IMR-90 (cell line): ENCODE measurements at places on chromosomes 7 and 10. TPM values are rescaled to one million over a fixed set of nuclear protein-coding genes. Genes with fewer than 3 reads are reported as not detected.

- H3K4me1 ChIP-seq = peaks cover 7% of the 10 kb centered on the region
- no peaks in the 10 kb centered on the region for H3K27me3 ChIP-seq
- no peak for DNase-seq
- no peak overlapping the region for H3K4me3 ChIP-seq
- H3K27ac ChIP-seq = no peak overlapping the region
- peaks cover 18% of the 10 kb centered on the region for H3K36me3 ChIP-seq
Measured at GRCh38 chr10:327889-328852, 192.9 kb downstream of the ZMYND11 start.

DNA sequence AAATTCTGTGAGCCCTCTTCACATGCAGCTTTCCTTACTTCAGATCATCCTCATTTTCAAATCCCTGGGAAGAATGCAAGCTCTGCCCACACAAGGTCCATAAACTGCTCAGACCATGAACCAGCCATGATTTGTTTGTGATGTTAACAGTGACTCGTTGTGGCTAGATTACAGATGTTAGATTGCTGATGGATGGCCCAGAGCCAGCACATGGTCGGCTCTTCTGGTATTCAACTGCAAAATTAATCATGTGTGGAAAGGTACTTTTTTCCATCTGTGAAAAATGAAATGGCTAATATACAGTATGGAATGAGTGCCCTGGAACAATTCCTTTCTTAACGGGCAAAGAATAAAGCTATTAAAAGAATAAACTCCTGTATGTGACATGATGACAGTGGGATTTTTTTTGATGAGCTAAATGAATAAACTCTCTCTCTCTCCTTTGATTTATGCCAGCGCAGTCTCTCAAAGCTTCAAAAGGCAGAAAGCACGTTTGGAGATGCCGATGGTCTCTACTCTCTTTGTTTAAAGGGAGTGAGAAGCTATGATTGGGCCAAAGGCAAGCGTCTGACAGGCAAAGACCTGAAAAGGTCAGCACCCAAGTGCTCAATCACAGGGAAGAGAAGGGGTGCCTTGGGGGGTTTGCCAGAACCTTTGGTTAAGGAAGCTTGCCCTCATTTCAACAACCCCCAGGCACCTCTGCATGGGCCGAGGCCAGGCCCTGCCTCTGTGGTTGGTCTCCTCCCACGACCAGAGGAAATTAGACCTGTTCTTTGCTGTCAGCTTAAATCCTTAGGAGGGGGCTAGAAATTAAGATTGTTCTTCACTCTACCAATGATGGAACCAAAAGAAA is 444.0 kb upstream of the NFE2L3 start:
- H3K4me3 ChIP-seq = no peak overlapping the region
- DNase-seq = peak; percentile 1
- no peak overlapping the region for H3K27ac ChIP-seq
- H3K36me3 ChIP-seq = no peaks in the 10 kb centered on the region
- no peaks in the 10 kb centered on the region for H3K4me1 ChIP-seq

DNA sequence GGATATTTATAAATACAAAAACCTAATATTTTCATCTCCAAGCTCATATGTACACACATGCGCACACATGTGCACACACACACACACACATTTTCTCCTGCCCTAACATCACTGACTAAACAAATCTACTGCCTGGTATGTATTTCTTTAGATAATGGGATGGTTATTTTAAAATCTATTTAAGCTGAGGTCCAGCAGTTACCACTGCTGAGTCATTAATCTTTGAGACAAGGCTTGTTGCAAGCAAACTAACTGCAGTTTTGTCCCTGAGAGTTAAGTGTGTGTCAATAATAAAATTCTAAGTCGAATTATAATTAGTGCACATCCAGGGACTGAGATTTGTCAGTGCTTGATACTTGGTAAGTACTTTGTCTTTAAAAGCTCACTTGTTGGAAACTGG is 135.1 kb downstream of the VPS50 start:
- H3K27me3 ChIP-seq = no peaks in the 10 kb centered on the region
- DNase-seq = no peak
- no peak overlapping the region for H3K27ac ChIP-seq
- no peaks in the 10 kb centered on the region for H3K36me3 ChIP-seq

DNA sequence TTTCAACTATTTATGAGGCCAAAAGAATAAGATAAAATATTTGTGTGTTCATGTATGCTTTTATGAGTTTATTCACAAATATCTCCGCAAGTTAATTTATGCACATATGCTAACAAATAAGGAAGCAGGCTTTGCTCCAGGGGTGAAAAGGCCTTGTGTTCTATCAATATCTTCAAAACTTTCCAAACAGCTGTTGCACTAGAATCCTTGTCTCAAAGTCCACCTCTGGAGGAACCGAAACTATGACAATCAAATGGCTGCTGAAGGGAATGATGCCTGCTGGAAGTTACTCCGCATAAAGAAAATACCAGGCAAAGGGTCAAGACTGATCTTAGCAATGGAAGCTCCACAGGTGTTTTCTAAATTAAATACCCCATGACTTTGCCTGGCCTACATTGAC is 145.0 kb upstream of the GHITM start:
- no peaks in the 10 kb centered on the region for H3K36me3 ChIP-seq
- H3K4me3 ChIP-seq = no peak overlapping the region
- H3K4me1 ChIP-seq = no peaks in the 10 kb centered on the region
- no peak overlapping the region for H3K27ac ChIP-seq
- DNase-seq = no peak

DNA sequence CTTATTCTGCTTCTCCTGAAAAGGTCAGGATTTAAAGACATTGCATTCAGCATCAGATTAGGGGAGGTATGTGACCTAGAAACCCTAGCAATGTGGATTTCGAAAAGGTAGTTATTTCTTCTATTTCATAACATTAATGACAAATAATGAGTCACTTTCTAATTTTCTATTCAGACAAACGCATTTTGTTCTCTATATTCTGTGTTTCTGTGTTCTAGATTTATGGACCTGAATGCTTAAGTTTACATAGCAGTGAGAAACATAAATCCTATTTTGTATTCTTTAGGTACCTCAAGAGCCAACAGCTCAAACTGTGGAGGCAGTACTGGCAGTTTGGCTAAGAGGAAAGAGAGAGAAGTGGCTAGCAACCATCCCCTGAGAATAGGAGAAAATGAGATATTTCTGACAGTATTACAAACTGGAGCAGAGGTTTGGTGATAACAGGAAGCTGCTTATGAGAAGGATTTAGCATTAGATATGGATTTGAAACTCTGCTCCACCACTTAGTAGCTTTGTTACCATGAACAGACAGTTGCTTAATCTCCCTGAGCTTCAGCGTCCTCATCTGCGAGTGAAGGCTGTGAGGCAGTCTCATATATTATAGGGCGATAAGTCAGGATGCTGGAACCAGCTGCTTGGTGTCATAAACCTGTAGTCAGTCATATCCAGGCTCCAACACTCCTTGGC is 28.2 kb downstream of the CDK14 start:
- H3K4me3 ChIP-seq = no peak overlapping the region
- DNase-seq = peak; percentile 36
- no peaks in the 10 kb centered on the region for H3K27me3 ChIP-seq

DNA sequence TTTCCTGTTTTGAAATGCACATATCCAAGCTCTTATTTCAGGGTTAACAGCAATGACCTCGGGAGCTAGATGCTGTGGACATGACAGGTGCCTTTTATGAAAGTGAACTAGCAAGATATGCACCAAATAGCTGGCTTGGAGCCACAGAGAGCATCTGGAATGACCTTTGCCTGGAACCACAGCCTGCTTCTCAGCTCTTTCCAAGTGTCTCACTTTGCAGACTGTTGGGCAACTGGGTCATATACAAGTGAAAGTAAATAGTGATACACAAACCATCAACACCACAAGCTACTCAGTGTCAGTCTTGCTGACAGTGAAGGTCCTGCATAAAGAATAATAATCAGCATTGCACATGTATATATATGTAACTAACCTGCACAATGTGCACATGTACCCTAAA is 183.5 kb downstream of the RNF133 start:
- H3K27me3 ChIP-seq = no peaks in the 10 kb centered on the region
- H3K36me3 ChIP-seq = no peaks in the 10 kb centered on the region
- H3K4me3 ChIP-seq = no peak overlapping the region
- DNase-seq = no peak

DNA sequence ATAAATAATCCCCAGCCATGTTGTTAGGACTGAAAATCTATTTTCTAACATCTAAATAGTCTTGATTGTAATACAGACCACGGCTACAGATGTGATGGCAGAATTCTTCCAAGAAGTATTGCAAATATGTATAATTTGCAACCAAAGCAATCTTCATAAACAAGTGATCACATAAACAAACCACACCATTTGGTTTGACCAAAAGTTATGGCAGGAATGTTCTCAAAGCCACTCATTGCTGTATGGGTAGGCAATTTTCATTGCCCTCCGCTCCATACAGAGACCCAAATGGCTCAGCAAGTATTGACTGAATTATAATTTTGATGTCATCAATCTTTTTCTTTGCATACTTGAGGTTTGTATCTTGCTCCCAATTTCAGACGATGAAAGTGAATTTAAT is 19.0 kb upstream of the RHOBTB1 start:
- H3K27ac ChIP-seq = no peak overlapping the region
- H3K4me3 ChIP-seq = no peak overlapping the region
- peak; percentile 31 for DNase-seq
- no peaks in the 10 kb centered on the region for H3K36me3 ChIP-seq
- H3K27me3 ChIP-seq = no peaks in the 10 kb centered on the region

DNA sequence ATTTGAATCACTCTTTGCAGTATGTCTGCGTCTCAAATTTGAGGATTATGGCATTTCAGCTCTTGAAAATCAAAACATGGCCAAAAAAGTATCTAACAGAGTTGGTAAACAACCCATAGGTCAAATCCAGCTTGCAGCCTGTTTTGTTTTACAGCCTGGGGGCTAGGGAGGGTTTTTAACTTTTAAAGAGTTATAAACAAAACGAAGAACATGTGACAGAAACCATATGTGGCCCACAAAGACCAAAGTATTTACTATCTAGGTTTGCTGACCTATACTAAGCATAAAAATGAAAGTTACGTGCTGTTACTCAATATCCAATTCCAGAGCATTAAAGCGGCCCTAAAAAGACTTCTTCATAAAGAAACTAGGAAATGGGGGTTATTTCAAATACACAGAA is 55.5 kb upstream of the STARD3NL start:
- no peaks in the 10 kb centered on the region for H3K27me3 ChIP-seq
- no peaks in the 10 kb centered on the region for H3K36me3 ChIP-seq
- H3K27ac ChIP-seq = no peak overlapping the region
- no peak for DNase-seq
- no peaks in the 10 kb centered on the region for H3K4me1 ChIP-seq

DNA sequence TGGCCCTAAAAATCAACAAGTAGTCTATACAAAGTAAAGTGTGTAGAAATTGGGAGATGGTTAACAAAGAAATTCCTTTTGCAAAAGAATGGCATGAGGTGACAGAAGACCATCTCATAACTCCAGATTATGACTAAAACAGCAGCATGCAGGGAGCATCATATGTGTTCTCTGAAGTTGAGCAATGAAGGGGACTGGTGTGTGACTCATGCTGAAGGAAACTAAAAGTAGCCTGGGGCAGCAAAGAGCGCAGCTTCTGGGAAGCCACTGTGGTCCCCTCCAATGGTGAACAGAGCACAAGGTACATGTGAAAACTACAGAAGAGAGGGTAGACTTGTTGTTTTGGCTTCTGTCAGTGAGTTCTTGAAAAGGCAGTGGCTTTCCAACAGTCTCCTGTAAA is 133.4 kb downstream of the MACC1 start:
- H3K4me1 ChIP-seq = no peaks in the 10 kb centered on the region
- no peaks in the 10 kb centered on the region for H3K27me3 ChIP-seq
- H3K4me3 ChIP-seq = no peak overlapping the region
- no peak overlapping the region for H3K27ac ChIP-seq
- DNase-seq = peak; percentile 3

GRCh38 chr10:121598263-121599249 is at the start of gene FGFR2:
Gene FGFR2 (minus strand): TSS chr10:121598444. CDS start chr10:121593817, 4,627 bp downstream.
- no peaks in the 10 kb centered on the region for H3K4me1 ChIP-seq
- peaks cover 18% of the 10 kb centered on the region for H3K27me3 ChIP-seq
- H3K27ac ChIP-seq = no peak within 1 kb of the TSS
- no peak for DNase-seq

GRCh38 chr7:1575809-1576208 is 6.0 kb upstream of the PSMG3 start:
- no peaks in the 10 kb centered on the region for H3K36me3 ChIP-seq
- H3K4me3 ChIP-seq = no peak overlapping the region
- no peak for DNase-seq

GRCh38 chr10:53702489-53702888 is 929.9 kb upstream of the MBL2 start:
- no peak overlapping the region for H3K4me3 ChIP-seq
- no peaks in the 10 kb centered on the region for H3K36me3 ChIP-seq
- no peaks in the 10 kb centered on the region for H3K27me3 ChIP-seq
- no peaks in the 10 kb centered on the region for H3K4me1 ChIP-seq

GRCh38 chr7:78792006-78792405 is 661.5 kb downstream of the MAGI2 start:
- H3K27ac ChIP-seq = no peak overlapping the region
- H3K4me1 ChIP-seq = no peaks in the 10 kb centered on the region
- DNase-seq = peak; percentile 33
- H3K36me3 ChIP-seq = no peaks in the 10 kb centered on the region
- H3K27me3 ChIP-seq = no peaks in the 10 kb centered on the region

DNA sequence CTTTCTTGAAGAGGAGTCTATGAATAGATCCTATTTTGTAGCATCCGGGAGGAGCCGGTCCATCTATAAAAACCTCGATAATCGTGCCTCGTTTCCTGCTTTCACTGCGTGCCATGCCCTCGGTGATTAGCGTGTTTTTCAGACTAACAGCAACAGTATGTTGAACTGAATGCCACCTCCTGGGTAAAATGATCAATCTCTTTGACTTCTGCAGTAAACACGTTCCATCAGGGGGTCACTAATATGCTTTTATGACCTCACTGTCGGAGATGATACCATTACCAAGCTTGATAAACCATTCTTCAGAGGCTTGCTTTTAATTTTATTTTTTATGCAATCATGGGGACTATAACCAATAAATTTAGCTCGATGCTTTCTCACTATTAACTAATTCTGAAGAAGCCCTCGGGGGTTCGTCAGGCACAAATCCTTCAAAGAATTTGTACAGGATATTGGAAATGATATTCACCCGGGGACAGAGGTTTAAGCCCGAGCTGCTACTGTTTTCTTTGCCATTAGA is 228.3 kb downstream of the ADARB2 start:
- no peak overlapping the region for H3K4me3 ChIP-seq
- no peak overlapping the region for H3K27ac ChIP-seq
- H3K36me3 ChIP-seq = no peaks in the 10 kb centered on the region
- no peaks in the 10 kb centered on the region for H3K4me1 ChIP-seq
- DNase-seq = no peak

Gene ZNF438
- 2.8 and 2.9 TPM in 2 replicates for total RNA-seq

Gene PHKG1
- total RNA-seq = under 0.01 and 0.72 TPM in 2 replicates

Gene ICA1
- total RNA-seq = not detected in 2 replicates

Gene TMEM139
- total RNA-seq = not detected in 2 replicates

Gene GPR26
- not detected in 2 replicates for total RNA-seq

Gene CDC14C
- under 0.01 TPM in 2 replicates for total RNA-seq
